ENCODE measurements at places on chromosomes 5 and 9. TPM values are rescaled to one million over a fixed set of nuclear protein-coding genes. Genes with fewer than 3 reads are reported as not detected.

DNA sequence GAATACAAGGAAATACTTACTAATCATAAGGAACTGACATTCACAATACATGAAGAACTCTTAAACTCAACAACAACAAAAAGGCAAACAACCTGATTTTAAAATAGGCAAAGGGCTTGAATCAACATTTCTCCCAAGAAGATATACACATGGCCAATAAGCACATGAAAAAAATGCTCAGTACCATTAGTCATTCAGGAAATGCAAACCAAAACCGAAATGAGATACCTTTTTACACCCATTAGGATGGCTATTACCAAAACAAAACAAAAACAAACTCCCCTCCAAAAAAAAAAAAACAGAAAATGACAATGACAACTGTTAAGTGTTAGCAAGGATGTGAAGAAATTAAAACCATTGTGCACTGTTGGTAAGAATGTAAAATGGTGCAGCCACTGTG lies 104.1 kb upstream of the ZNF462 start:
- no peak for DNase-seq

DNA sequence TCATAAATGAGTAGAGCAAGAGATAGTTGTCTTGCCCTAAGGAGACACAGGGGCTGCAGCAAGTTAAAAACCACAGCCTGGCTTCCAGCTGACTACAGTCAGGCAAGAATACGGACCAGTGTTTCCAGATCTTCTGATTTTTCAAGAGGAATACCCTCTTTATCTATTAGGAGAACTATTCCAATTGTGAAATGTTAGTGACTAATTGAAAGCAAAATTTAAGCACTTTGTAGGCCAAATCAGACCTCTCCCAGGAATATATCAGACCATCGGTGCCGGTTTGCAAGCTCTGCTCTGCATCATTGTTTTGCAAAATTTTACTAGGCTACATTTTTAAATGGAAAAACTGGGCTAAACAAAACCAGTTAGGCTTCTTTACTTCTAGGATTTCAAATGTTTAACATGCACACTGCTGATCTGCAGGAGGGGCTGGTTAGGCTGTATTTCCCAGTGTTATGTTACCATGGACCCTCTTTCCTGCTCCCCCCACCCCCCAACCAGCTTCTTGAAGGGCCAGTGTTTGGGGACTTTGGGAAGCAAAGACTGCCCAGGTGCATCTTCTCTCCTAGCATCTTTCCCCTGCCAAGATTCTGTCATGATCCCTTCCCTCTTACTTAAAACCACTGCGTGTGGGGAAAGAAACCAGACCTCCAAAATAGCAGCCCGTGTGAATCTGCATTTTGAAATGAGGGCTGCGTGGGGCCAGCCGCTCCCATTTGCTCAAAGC lies 1.1 kb upstream of the ARSI start:
- DNase-seq, result no peak

N4BP3 gene
- total RNA-seq, result 7.6 TPM

GRCh38 chr5:170642066-170642735 lies 138.4 kb downstream of the KCNIP1 start:
- DNase-seq, result no peak

SLC23A1 gene
- total RNA-seq, result not detected

DNA sequence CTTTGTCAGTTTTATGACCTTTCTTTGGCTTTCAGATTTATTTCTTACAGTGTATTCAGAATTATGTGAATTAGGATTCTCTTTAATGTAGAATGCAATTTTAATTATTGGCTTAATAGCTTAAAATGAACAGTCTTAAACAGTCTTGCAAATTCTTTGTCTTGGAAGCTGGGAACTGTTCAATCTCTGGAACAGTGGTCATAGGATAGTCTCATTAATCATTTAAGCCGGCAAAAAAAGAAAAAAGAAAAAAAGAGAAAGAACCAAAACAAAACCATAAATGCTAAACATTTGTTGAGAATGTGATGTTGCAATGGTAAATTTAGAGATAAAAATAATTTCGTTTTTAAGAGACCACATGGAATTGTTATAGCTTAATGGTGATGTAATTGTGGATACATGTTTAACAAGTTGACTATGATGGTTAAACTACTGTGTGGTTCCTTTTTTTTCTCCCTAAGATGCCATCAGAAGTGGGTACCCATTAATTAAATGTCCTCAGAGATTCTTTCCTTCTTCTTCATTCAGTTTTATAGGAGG lies 61.6 kb downstream of the NNT start:
- no peak for DNase-seq

NR2F1-AS1 gene
- total RNA-seq, result not detected

DNA sequence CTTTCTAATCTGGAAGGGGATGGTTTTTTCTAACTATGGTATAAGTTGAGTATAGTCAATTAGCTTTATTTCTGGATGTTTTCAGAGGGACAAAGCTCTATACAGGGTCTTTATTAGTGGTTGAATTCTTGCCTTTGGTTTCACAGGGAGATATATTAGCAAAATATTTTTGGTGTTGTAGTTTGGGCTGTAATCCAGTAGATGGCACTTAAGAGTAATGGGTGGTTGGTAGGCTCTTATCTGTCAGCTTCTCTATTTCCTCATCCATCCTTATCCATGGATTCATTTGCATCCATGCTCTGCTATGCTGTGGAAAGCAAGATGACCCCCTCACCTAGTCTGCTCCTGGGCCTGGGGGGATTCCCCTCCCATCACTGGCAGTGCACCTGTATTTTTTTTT lies 363.6 kb upstream of the CYLC2 start:
- no peak for DNase-seq

OTP gene
- not detected for total RNA-seq

- no peak for DNase-seq
These were observed 6.2 kb downstream of the REEP5 start for GRCh38 chr5:112915831-112916230.

DNA sequence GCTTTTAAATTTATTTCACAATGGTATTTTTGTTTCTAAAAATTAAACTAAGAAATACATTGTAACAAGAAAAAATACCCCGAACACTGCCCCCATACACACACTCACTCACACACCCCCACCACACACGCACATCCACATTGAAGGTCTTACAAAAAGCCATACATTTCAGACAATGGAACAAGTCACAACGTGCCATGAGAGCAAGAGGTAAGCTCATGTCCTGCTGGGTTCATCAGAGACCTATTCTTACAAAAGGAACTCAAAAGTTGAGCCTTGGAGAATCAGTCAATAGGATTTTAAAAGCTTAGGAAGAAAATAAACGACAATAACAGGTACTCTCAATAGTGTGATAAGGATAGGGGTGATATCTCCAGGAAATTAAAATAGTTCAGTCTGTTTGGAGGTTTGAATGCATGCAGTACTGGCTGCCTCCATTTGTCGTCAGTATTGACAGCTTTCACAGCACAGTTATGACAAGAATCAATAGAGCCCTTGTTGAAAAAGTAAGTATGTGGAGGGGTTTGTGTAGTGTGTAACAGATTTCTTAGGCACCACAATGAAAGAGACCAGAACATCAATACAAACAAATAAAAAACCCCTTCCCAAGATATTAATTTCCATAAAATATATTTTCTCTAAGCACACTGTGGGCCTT lies 1826.2 kb upstream of the CDH6 start:
- no peak for DNase-seq

DUSP1 gene
- total RNA-seq, result 15.0 TPM

- DNase-seq, result no peak
These were observed 7.0 kb downstream of the SCAMP1 start for GRCh38 chr5:78367318-78367991.

- peak; percentile 30 for DNase-seq
These were observed 694 bp upstream of the PLIN2 start for GRCh38 chr9:19127871-19128500.

- DNase-seq, result no peak
These were observed 255.7 kb upstream of the PPP1R2B start for GRCh38 chr5:156594406-156594805.

GABRA6 gene
- not detected for total RNA-seq

- DNase-seq, result no peak
These were observed 414.0 kb upstream of the IRX1 start for GRCh38 chr5:3181671-3182070.

GRCh38 chr5:94524841-94525697 lies 93.3 kb downstream of the KIAA0825 start:
- no peak for DNase-seq

GRCh38 chr5:35921930-35922329 lies 16.5 kb downstream of the CAPSL start:
- no peak for DNase-seq

Data from activated T-cell treated with anti-CD3 and anti-CD28 coated beads, Interleukin-2, amount 50 U/mL, for 4 hours (primary cell).